ENCODE measurements at places on chromosomes 12 and 14. TPM values are rescaled to one million over a fixed set of nuclear protein-coding genes. Genes with fewer than 3 reads are reported as not detected.

Gene KRT73
- 69.7 TPM for total RNA-seq

Gene NFATC4
- total RNA-seq = not detected

Gene GPR68
- 2.9 TPM for total RNA-seq

Gene TAS2R7
- not detected for total RNA-seq

GRCh38 chr12:84911271-84912197 lies 1.1 kb downstream of the SLC6A15 start:
- DNase-seq = no peak

DNA sequence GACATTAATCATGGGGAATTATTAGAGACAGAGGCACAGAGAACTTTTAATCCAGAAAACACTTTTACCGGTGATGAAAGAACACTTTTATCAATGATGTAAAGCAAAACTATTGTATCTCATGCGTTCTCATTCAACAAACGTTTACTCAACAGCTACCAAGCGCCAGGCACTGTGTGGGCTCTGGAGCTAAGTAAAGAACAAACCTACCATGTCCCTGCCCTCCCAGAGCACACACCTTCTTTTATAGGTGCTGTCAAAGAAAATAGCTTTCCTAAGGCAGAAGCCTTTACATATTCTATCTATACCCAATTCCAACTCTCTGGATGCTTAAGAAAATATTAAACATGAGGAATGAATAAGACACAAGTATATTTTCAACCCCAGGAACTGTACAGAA lies 91.1 kb downstream of the FOXN3 start:
- no peak for DNase-seq

- no peak for DNase-seq
Observed at GRCh38 chr14:20455355-20456300, 602 bp downstream of the APEX1 start.

GRCh38 chr14:57533214-57533613 lies 39.6 kb upstream of the CCDC198 start:
- DNase-seq = no peak

DNA sequence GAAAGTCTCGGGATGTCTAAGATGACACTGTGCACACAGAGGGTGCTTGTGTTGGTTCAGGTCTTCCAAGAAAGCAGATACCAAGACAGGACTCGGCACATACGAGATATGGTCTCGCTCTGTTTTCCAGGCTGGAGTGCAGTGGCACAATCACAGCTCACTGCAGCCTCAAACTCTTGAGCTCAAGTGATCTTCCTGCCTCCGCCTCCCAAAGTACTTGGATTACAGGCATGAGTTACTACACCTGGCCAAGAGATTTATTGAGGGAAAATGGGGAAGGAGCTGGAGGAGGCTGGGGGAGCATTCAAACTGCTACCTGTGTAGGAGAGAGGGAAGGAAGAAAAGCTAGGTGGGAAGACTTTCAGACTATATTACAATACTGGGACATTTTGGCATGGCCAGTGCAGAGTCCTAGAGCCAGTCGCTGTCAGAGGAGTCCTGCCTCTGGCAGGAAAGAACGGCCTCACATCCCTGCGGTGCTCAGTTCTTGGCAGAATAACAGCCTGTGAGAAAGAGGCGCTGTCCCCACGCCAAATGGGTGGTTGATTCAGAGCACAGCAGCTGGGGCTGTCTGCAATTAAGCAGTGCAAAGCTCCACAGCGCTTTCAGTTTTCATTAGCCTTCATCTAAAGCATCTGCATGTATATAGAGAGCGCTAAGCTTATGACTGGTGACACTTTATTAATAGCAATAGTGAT lies 18.3 kb downstream of the SLC17A8 start:
- no peak for DNase-seq
